ENCODE measurements at places on chromosomes 7 and 10. TPM values are rescaled to one million over a fixed set of nuclear protein-coding genes. Genes with fewer than 3 reads are reported as not detected.

DNA sequence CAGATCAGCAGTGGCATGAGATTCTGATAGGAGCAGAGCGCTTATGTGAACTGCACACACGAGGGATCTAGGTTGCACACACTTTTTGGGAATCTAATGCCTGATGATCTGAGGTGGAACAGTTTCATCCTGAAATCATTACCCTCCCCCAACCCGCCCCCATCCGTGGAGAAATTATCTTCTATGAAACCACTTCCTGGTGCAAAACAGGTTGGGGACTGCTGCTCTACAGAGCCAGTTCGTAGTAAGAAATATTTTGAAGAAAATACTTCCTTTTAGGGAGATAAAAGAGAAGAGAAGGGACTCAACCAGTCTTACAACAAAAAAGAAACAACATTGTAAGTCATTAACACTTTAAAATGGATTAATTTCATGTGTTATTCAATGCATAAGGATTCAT lies 1308.2 kb downstream of the GATA3 start:
- no peaks in the 10 kb centered on the region for H3K36me3 ChIP-seq
- no peaks in the 10 kb centered on the region for H3K4me1 ChIP-seq
- no peak for DNase-seq
- no peak overlapping the region for H3K27ac ChIP-seq

GALNT17 gene
- total RNA-seq, result 59.6 TPM

PPP1R9A gene
- total RNA-seq, result 6.6 TPM

TNS3 gene
- total RNA-seq, result 124 TPM

GRCh38 chr10:88507404-88507803 lies 75.7 kb downstream of the RNLS start:
- no peaks in the 10 kb centered on the region for H3K27me3 ChIP-seq
- no peak overlapping the region for H3K4me3 ChIP-seq
- H3K36me3 ChIP-seq, result no peaks in the 10 kb centered on the region
- no peak overlapping the region for H3K27ac ChIP-seq
- no peaks in the 10 kb centered on the region for H3K4me1 ChIP-seq

DNA sequence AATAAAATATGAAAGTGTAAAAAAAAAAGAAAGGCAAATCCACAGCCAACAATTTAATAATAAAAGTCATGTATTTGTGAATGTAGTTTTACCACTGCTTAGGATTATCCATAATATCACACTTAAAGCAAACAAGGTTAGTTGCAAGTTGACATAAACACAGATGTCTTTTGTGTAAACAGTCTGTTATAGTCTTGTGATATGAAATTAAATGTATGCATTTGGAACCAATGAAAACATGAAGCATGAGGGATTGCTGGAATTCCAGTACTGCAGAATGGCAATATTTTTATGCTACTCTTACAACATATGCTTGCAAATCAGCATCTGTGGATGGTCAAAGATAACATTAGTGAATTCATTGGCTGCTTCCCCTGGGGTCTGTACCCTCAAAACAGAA lies 148.1 kb downstream of the DNAJB9 start:
- H3K27me3 ChIP-seq, result no peaks in the 10 kb centered on the region
- H3K27ac ChIP-seq, result no peak overlapping the region

DNA sequence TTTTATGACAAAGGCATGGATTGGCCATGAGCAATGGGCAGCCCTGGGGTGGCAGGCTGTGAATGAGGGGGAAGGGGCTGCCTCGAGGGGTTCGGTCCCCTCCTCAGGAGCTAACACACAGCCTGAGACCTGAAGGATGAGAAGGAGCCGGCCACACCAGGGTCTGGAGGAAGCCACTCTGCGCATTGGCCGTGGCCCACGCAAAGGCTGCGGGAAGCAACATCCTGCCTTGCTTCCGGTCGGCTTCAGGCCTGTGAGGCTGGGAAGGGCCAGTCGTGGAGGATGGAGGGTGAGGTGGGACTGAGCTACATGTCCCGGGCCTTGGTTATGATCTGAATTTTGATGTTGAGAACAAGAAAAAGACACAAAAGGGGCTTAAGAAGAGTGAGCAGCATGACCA lies 49.4 kb downstream of the RGS10 start:
- no peaks in the 10 kb centered on the region for H3K36me3 ChIP-seq
- no peak overlapping the region for H3K4me3 ChIP-seq
- H3K27me3 ChIP-seq, result no peaks in the 10 kb centered on the region
- H3K4me1 ChIP-seq, result peaks cover 10% of the 10 kb centered on the region

GRCh38 chr10:18325889-18326531 lies 185.8 kb downstream of the CACNB2 start:
- no peak for DNase-seq
- H3K27ac ChIP-seq, result no peak overlapping the region
- H3K36me3 ChIP-seq, result no peaks in the 10 kb centered on the region

All from ovary (tissue), 10 donors.